ENCODE measurements at places on chromosomes 3 and 15.
A peak's percentile ranks its signal among the peaks of the same experiment; 100 is the strongest.

DNA sequence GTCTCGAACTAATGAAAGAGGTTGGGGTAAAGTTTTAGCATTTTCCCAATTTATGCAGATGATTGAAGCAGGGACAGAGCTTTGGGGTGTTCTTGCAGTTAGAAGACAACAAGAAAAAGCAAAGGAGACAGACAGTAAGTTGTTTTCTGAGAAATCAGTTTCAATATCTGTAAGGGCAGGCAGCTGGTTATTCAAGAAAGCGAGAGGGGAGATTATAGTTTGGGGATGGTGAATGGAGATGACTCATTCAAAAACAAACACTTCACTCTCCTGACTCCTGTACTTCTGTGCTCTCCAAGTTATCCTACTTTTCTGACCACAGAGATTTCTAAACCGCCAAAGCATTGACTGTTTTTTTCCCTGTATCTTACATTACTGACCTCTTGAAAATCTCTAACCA lies 352.0 kb downstream of the GAP43 start:
- no peak for DNase-seq

DNA sequence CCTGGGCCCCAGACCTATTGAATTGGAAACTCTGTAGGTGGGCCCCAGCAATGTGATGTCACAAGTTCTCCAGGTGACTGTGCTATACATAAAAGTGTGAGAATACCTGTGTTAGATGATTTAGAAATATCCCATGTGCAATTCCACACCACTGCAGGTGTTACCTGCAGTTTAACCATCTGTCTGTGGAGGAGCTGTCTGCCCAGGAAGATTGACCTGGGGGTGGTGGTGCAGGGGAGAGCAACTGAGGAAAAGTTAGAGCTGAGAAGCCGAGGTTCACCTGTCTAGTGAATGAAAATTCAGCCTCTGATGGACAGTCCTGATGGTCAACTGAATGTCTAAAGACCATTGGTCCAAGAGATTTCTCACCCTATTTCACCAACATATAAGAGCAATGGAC lies 132.2 kb upstream of the SLC24A5 start:
- no peak for DNase-seq

DNA sequence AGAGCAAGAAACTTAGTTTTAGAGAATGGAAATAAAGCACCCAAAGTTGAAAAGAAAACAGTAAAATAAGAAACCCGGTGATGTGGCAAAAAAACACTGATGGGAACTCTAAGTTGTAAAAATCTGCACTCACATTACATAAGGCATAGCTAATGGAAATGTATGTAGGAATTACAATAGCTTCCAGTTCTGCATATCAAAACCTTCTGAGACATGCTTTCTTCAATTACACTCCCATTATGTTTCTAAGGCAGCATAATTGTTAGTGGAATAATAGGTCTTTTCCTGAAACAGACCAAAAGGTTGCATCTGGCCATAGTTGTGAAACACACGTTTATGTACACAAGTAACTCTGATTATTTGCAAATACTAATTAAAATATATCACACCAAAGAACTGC lies 41.4 kb downstream of the SLC30A4 start:
- no peak for DNase-seq

GRCh38 chr3:194374935-194375334 lies 5.4 kb upstream of the LRRC15 start:
- DNase-seq = no peak

- no peak for DNase-seq
These were observed 14.8 kb downstream of the CYP1A2 start for GRCh38 chr15:74763416-74763815.

DNA sequence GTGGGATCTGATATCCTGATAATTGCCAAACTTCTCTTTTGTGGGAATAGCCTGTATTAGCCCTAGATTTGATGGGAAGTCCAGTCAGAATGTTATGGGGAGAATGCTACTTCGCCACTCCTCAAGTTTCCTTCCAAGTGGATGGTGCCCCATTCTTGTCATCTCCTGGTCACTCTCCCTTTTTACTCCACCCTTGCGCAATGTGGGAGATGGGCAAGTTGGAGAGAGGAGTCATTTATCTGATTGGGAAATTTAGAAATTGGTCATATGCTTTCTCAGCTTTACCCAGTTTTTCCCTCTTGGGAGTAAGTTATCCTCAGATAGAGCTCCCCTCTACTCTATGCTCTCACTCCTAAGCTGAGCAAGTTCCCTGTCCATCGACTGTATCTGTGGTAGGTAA lies 14.4 kb downstream of the FANCD2OS start:
- DNase-seq = no peak

DNA sequence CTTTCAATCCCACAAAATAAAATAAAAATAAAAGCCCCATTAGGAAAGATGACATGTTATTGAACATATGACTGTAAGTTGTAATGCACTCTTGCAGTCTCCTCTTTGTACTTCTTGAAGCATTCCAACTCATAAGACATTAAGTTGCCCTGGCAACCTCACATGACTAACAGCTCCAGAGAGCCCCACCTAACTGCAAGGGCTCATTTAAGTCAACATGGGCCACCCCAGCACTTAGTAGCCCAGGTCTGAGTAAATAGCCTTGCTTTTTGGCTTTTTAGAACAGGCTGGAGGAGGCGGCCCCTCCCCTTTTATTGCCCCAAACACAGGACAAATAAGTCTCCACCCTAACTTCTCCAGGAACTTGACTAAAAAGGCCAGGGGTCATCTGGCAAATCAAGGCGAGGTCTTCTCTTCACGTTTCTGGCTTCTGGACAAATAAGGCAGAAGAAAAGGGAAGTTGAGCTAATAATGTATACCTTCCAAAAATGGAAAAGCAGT lies 135.1 kb downstream of the TMCO5A start:
- DNase-seq = no peak

- DNase-seq = no peak
These were observed 63.2 kb upstream of the TNFSF10 start for GRCh38 chr3:172586436-172586835.

DNA sequence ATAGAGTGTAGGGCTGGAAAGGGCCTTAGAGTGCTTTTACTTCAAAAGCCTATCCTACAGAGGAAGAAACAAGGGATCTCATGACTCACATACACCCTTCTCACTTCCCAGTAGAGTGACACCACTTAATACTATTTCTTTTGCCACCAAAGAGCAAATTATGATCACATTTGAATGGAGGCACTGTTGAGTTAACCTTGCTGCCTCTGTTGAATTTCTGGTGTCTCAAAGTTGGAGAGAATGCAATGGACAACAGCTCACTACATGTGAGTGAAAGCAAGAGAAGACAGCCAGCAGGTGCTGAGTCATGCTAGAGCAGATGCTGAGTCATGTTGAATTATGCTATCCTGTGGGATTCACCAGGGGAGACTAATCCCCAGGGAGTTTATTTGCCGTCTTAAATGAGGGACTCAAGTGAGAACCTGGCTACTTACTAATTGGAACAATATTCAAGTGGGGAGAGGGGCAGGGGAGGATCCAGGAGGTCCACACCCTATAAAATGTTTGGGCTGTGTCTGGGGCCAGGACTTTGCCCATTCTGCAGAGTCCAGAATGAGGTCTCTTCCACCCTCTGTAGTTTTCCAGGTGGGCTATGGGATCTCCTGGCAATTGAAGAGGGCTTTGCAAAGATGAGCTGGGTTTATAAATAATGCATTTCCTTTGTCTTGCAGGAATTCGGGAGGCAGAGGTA lies 35.8 kb downstream of the ST8SIA2 start:
- DNase-seq = no peak

GRCh38 chr3:147400111-147400510 lies 6.2 kb downstream of the ZIC4 start:
- DNase-seq = no peak

GRCh38 chr3:73324203-73325155 lies 263.0 kb downstream of the EBLN2 start:
- no peak for DNase-seq

DNA sequence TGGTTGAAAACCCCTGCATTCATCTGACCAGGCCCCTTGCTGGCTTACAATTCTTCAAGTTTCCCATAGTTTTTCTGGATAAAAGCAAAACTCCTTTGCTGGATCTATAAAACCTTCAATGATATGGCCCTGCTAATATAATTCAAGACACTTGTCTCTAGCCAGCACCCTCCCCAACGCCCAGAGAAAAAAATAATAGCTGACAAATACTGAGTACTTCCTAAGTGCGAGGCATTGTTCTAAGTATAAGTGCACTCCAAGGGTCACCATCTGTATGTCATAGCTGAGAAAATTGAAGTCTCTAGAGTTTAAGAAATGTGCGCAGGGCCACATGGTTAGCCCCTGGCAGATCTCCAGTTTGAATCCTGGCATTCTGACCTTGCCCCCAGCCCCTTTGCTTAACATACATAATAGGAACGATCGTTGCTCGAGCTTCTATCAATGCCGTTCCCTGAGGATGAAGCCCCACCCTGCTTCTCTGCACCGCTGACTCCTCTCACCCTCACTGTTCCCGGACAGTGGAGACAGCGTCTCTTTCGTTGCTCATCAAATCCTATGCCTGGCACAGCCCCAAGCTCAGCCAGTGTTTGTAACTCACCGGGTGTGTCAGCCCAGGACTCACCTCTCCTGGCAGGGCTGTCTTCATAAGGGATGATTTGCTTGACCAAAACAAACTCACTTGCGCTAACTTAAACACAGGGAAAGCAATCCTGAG lies 377.1 kb upstream of the PROK2 start:
- DNase-seq = peak; percentile 22

DNA sequence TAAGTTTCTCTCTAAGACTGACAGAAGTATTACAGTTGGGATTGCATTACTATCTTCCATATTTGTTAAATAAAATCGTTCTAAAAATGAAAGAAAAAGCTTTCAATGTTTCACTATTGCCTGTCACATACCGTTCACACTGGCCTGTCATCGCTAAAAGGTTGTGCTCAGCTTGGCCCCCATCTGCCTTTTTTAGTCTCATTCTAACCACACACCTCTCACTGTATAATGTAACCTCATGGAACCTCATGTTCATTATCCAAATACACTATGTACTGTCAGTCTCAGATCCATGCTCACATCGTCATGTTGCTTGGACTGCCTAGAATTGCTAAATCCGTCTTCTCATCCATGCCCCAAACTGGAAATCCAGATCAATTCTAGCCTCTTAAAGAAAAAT lies 637.8 kb upstream of the ROBO1 start:
- DNase-seq = no peak

DNA sequence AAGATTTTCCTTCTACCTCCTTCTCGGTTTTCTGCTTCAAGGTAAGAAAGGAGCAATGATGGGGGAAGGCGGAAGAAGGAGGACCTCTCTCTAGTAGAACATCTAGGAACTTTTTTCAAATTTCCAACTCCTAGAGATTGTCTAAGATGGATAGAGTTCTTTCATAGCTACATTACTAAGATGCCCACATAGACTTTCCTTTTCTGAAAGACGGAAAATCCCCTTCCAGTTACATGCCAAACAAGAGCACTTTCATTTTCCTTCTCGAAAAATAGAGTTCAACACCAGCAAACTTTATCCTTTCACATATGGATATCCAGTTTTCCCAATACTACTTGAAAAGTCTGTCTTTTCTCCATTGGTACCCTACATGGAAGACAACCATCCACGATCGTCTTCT lies 692 bp downstream of the HTR3E start:
- DNase-seq = no peak

GRCh38 chr3:142663865-142664264 lies 60.0 kb upstream of the TRPC1 start:
- no peak for DNase-seq

GRCh38 chr3:12557473-12558100 lies 700 bp downstream of the MKRN2 start:
- no peak for DNase-seq

- DNase-seq = no peak
These were observed 202.9 kb upstream of the CADM2 start for GRCh38 chr3:84755860-84756259.

DNA sequence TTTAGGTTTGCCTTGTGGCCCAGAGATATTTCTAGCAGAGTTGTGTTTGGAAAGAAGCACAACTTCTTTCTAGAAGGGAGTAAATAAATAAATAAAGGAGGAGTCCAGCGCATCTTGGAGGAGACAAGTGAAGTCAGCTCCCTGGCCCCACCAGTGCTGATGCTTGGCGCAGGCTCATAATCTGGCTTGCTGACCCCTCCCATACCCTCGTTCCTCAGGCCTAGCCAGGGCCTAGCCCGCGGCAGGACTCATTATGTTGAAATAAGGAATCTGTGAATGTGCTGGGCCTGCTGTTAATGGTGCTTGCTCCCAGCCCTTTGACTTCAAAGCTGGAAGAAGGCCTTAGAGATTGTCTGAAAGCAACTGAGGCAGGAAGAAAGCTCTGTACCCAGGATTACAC lies 3.1 kb downstream of the ZNF710 start:
- DNase-seq = no peak

DNA sequence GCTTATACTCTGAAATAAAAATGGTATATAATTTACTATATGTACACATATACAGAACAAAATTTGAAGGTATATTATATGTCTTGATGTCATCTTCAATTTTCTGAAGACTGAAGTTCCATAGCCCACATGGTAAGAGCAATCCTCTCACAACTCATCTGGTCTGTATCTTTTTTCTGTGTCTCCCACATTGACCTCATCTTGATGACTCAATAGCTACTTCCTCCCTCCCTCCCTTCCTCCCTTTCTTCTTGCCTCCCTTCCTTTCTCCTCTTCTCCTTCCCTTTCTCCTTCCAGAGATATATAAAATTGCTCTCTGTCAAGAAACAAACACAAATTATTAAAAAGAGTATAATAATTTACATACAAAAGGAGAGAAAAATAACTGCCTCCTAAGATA lies 268.5 kb downstream of the SQOR start:
- no peak for DNase-seq

DNA sequence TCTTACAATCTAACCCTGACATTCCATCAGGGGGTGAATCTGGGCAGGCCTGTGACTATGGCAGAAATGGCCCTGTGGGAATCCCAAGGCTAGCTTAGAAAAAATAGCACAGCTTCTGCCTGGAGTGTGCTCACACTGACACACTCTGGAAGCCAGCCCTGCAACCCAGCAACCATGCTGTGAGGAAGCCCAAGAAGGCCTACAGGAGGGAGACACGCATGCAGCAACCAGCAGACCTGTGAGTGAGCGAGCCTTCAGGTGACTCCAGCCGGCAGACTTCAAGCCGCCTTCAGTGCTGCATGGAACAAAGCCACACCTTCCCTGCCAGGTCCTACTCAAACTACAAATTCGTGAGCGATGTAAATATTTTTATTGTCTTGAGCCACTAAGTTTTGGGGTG lies 26.1 kb downstream of the RAB6B start:
- DNase-seq = no peak

DNA sequence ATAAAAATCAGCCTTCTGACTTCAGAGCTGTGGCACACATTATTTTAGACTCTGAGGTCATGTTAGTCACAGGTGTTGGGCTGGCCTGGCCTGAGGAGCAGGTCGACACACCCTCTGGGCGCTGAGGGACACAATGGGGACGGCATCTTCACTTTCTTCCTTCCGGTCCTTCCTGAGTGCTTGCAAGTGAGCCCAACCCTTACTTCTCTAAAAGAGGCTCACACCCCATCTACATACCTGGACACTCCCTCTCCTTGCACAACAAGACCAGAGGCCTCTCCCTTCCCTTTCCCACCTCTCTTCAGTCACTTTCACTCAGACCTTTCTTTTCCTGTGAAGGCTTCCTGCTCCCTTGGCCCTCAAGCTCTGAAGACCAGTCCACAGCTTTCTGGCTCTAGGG lies 85.4 kb downstream of the XXYLT1 start:
- no peak for DNase-seq
